ENCODE measurements at places on chromosomes 11 and 22. TPM values are rescaled to one million over a fixed set of nuclear protein-coding genes. Genes with fewer than 3 reads are reported as not detected.

Gene GAB4
- total RNA-seq, result not detected

Gene MMP13
- total RNA-seq, result not detected

Gene DRD2
- not detected for total RNA-seq

Gene PLXNB2
- 250 TPM for total RNA-seq

Gene SLC22A8
- total RNA-seq, result not detected

Gene DAGLA
- 8.3 TPM for total RNA-seq

Gene PRDM11
- total RNA-seq, result 10.7 TPM

- H3K27me3 ChIP-seq, result no peaks in the 10 kb centered on the region
- no peak for DNase-seq
- H3K4me3 ChIP-seq, result no peak overlapping the region
- no peaks in the 10 kb centered on the region for H3K36me3 ChIP-seq
- H3K27ac ChIP-seq, result no peak overlapping the region
Measured at GRCh38 chr11:19460718-19461405, 220.1 kb upstream of the E2F8 start.

- peaks cover 72% of the 10 kb centered on the region for H3K36me3 ChIP-seq
- no peak overlapping the region for H3K27ac ChIP-seq
- H3K4me1 ChIP-seq, result no peaks in the 10 kb centered on the region
- DNase-seq, result no peak
- no peaks in the 10 kb centered on the region for H3K27me3 ChIP-seq
Measured at GRCh38 chr11:70416881-70417280, 18.6 kb downstream of the CTTN start.

DNA sequence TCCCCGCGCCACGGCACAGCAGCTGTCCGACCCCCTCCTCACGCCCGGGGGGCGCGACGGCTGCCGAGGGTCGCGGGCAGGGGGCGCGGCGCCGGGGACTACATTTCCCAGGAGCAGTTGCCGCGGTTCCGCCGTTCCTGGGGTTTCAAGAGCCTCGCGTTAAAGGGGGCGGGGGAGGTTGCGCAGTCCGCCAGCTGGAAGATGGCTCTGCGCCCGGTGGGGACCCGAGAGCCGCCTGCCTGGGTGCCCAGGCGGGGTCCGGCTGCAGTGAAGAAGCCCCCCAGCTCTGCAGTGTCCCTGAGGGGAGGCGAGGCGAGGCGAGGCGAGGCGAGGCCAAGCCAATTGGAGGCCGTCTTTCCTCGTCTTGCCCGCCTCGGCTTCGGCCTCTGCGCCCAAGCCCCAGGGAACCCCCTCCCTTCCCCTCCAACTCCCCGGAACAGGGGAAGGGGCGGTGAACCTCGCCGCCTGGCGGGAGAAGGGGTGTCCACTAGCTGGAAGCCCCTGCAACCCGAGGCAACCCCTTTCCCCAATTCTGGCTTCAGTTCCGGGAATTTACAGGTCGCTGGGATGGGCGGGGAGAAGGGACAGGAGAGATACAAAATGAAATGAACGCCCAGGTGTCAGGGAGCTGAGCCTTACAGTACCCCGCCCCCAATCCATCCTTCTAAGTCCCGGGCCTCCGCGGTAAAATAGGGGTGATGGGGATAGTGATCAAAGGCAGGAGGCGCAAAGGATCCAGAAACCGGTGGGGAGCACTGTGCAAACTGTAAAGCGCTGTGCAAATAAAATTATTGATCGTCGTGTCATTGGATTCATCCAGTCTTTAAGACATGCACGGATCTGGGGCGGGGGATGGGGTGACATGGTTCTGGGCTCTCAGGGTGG is 5.2 kb upstream of the GCAT start:
- peaks cover 13% of the 10 kb centered on the region for H3K4me1 ChIP-seq
- peak; percentile 52 for DNase-seq
- H3K27ac ChIP-seq, result no peak overlapping the region
- peak overlapping the region; percentile 99 for H3K4me3 ChIP-seq
- H3K27me3 ChIP-seq, result no peaks in the 10 kb centered on the region

- peaks cover 12% of the 10 kb centered on the region for H3K4me1 ChIP-seq
- H3K27me3 ChIP-seq, result peaks cover 15% of the 10 kb centered on the region
- no peak for DNase-seq
- no peak overlapping the region for H3K27ac ChIP-seq
- H3K4me3 ChIP-seq, result no peak overlapping the region
Measured at GRCh38 chr11:71568704-71569349, 3.5 kb downstream of the KRTAP5-10 start.

DNA sequence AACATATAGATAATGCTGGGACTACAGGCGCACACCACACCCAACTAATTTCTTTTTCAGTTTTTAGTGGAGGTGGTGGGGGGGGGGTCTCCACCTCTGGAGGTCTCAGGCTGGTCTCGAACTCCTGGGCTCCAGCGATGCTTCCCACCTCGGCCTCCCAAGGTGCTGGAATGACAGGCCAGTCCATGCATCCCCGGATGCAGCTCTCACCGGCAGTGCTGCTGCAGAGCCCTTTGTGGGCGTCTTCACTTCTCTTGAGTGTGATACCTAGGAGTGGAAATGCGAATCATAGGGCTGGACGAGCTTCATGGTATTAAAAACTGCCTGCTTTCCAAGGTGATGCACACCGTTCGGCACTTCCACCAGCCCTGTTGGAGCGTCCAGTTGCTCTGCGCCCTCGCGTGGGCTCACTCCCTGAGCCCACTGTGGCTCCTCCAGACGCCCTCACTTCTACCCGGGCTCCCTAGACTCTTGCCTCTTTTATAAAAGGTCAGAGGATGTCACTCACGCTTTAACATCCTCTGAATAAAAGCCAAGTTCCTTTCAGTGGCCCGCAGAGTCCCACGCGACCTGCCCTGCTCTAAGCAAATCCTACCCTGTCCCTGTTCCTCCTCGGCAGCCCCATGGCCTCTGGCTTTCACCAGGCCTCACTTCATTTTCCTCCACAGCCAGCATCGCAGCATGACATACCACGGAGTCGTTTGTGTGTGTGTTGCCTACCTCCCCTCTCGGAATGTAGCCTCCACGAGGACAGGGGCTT is 837 bp upstream of the BID start:
- peaks cover 14% of the 10 kb centered on the region for H3K4me1 ChIP-seq
- DNase-seq, result no peak
- no peaks in the 10 kb centered on the region for H3K27me3 ChIP-seq
- peak overlapping the region; percentile 74 for H3K4me3 ChIP-seq
- no peak overlapping the region for H3K27ac ChIP-seq

DNA sequence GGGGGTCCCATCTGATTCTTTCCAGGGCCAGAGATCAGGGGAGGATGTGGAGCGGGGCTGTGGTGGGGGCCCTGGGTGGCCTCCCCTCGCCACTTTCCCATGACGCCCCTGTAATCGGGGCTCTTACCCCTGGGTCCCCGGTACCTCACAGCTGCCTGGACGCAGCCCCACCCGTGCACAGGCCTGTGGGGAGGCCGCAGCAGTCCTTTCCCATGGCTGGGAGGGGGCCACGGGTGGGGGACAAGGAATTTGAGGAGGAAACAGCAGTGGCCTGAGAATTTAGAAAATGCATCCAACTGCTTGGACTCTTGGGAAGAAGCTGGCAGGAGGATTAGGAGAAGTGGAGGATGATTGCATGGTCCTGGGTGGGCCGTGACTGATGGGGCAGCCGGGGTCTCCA is 18.0 kb downstream of the H19 start:
- no peak overlapping the region for H3K27ac ChIP-seq
- H3K27me3 ChIP-seq, result no peaks in the 10 kb centered on the region
- no peak overlapping the region for H3K4me3 ChIP-seq
- H3K36me3 ChIP-seq, result no peaks in the 10 kb centered on the region

- no peak overlapping the region for H3K4me3 ChIP-seq
- H3K36me3 ChIP-seq, result peaks cover 42% of the 10 kb centered on the region
- peaks cover 64% of the 10 kb centered on the region for H3K4me1 ChIP-seq
- no peaks in the 10 kb centered on the region for H3K27me3 ChIP-seq
- DNase-seq, result peak; percentile 15
Measured at GRCh38 chr11:102157219-102157618, 47.0 kb downstream of the YAP1 start.

DNA sequence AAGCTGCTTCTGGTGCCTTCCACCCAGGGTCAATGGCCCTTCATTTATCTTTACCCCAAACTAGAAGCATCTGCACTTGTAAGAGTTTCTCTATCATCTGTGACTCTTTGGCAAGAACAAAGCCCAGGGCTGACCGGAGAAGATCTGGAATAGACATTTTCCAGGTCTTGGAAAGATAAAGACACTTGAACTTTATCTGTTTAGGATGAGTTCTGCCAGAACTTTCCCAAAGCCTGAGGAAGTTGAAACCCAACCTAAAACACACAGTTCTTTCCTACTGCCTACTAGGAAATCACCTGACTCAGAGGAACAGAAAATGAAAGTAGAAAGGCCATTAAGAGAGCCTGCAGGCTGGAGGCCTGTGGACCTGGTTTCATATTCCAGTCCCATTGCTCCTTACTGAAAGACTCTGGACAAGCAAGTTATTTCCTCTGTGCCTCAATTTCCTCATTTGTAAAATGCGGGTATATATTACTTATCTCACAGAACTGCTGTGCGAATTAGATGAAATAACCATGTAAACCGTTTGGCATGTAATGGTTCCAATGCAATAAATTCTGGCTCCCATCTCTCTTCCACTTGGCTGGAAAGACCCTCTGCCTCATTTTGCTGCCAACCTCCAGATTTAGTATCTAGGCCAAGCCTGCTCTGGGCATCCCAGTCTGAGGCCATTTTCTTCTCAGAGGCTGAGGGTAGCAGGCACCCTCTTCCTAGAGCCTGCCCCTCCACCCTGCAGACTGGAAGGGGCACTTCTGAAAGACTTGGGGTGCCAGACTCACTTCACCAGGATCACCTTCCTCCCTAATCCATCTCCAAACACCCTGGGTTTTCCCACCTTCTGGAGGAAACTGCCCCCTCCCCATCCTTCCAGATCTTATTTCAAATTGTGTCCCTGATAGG is 1.2 kb downstream of the UBE2L6 start:
- H3K4me3 ChIP-seq, result peak overlapping the region; percentile 38
- no peaks in the 10 kb centered on the region for H3K36me3 ChIP-seq
- H3K4me1 ChIP-seq, result peaks cover 24% of the 10 kb centered on the region
- no peaks in the 10 kb centered on the region for H3K27me3 ChIP-seq

DNA sequence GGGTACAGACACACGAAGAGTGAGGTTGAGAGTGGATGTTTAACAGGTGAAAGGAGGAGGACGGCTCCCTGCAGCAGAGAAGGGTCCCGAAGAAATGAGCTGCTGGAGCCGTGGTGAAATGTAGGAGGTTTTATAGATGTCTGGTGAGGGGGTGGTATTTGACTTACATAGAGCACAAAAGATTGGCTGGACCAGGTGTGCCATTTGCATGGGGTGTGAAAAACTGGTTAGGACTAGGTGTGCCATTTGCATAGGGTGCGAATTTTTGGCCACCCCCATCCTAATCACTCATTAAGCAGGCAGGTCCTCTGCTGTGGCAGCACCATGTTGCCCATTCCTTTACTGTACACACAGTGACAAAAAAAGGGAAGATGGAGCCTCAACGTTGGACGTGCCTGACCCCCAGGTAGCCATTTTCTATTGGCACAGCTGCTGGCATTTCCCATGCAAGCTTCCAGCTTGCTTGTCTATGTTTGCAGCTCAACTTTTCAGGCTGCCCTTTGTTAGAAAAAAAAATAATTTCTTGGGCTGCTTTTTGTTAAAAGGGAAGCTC is 581.7 kb upstream of the B3GAT1 start:
- H3K4me3 ChIP-seq, result no peak overlapping the region
- no peaks in the 10 kb centered on the region for H3K4me1 ChIP-seq
- no peak overlapping the region for H3K27ac ChIP-seq
- DNase-seq, result no peak

- no peak for DNase-seq
Measured at GRCh38 chr11:115605871-115606497, 101.8 kb upstream of the CADM1 start.

GRCh38 chr11:1665313-1665712 is 31.7 kb upstream of the KRTAP5-6 start:
- H3K36me3 ChIP-seq, result no peaks in the 10 kb centered on the region
- no peak overlapping the region for H3K27ac ChIP-seq
- no peaks in the 10 kb centered on the region for H3K4me1 ChIP-seq
- no peak for DNase-seq
- H3K27me3 ChIP-seq, result peaks cover 14% of the 10 kb centered on the region

DNA sequence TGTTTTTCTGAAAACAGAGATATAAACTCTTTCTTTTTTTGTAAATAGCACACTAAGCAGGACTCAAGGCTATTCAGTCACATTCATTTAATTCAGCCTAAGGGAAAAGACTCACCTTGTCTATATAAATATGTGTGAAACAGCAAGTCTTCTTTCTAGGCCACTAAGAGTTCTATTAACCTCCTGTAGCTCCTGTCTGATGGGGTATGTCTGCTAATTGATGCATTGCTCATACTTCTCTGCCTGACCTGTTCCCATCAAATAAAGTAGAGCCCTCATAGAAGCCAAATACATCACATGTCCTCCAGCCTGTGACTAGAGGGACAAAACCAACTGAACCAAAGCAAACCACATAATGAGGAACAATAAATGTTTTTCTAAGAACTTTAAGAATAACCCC is 68.2 kb downstream of the MSANTD4 start:
- no peaks in the 10 kb centered on the region for H3K27me3 ChIP-seq
- H3K4me1 ChIP-seq, result no peaks in the 10 kb centered on the region
- H3K4me3 ChIP-seq, result no peak overlapping the region
- DNase-seq, result no peak

DNA sequence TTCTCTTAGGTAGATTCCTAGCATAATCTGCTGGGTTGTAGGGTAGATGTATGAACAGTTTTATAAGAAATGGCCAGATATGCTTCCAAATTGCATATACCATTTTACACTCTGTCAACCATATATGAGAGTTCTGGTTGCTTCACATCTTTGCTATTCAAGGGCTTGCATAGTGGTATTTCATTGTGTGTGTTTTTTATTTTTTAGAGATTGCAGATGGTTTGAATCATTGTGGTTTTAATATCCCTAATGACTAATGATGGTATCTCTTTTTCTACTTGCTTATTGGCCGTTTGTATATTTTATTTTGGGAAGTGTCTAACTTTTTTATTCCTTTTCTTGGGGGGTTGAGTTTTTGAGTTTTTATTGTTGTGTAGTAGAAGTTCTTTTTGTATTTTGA is 26.9 kb downstream of the RNF214 start:
- H3K4me1 ChIP-seq, result no peaks in the 10 kb centered on the region
- H3K36me3 ChIP-seq, result 0 out of 2 replicates have a peak, but pooled peaks cover 8% of the 10 kb centered on the region
- H3K27me3 ChIP-seq, result no peaks in the 10 kb centered on the region
- H3K4me3 ChIP-seq, result no peak overlapping the region
- H3K27ac ChIP-seq, result no peak overlapping the region

- no peak overlapping the region for H3K4me3 ChIP-seq
- no peak for DNase-seq
Measured at GRCh38 chr11:102957953-102958352, 2.4 kb upstream of the MMP13 start.

DNA sequence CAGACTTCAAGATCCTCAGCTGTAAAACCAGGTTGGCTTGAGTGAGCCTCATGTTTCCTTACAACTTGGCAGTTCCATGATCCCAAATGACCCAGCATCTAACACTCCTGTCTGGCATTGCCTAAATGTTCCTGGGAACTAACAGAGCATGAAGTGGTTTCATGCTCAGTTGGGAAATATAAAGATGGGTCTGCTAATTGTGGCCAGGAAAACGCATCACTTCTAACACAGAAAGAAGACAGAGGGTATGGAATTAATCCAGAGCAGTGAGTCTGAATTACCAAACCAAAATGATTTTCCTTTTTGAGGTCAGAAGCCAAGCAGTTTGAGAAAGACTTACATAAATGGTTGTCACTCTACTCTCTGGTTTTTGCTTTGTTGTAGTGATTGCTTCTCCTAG is 60.5 kb upstream of the MMP13 start:
- no peaks in the 10 kb centered on the region for H3K27me3 ChIP-seq
- no peak for DNase-seq
- H3K27ac ChIP-seq, result no peak overlapping the region
- H3K4me3 ChIP-seq, result no peak overlapping the region

All from PC-9 (cell line).